Stimulated activated CD4-positive, alpha-beta T cell treated with anti-CD3 and anti-CD28 coated beads, TNF-alpha, amount 100 ng/mL, for 24 hours (primary cell): ENCODE measurements at places on chromosomes 1 and 21.

DNA sequence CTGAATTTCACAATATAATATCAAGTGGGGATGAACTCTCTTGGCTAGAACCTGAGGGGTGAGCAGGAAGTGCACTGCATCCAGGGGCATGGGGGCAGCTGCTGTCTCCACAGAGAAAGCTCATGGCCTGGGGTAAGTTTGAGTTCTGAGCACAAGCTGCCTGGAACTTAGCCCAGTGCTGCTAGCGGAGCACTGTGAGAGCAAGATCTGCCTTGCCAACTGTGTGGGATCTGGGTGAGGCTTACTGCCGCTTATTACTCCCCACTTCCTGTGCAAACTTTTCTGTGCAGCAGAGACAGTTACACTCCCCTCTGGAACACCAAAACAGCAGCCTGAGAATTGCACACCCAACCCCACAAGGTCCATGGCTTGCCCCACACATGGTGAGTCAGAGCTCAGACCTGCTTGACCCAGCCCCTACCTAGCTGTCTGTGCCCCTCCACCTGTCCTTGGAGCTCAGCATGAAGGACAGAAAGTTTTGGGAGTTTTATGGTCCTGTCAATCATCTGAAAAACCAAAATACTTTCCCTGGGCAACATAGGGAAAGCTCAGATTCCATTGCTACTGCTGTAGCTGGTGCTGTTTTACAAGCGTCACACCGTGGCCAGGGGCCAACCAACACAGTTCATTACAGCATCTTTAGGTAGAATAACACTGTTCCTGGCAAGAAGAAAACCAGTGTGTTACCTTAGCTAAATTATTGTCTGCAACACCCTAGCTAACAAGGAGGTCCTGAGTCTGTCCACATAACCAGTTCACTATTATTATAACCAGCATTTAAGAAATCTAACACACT, 762.1 kb upstream of the NEGR1 start:
- DNase-seq, result no peak

GRCh38 chr1:211541278-211541677, 37.7 kb downstream of the SLC30A1 start:
- DNase-seq, result no peak

DNA sequence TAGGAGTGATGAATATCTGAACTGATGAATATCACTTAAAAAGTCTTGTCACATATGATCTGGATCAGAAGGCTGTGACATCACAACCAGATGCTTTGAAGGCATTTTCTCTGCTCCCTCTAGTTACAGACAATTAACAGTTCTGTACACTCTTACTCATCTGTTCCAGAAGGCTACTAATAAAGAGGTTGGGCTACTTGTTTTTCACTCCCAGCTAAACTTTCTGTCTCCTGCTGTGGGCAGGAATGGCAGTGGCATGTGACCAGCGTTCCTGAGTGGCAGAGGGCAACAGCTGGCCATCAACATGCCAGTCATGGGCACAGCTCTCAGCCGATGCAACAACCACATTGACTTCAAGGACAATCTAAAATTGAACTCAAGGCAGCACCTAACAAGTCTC, 66.7 kb downstream of the SLC45A1 start:
- no peak for DNase-seq

DNA sequence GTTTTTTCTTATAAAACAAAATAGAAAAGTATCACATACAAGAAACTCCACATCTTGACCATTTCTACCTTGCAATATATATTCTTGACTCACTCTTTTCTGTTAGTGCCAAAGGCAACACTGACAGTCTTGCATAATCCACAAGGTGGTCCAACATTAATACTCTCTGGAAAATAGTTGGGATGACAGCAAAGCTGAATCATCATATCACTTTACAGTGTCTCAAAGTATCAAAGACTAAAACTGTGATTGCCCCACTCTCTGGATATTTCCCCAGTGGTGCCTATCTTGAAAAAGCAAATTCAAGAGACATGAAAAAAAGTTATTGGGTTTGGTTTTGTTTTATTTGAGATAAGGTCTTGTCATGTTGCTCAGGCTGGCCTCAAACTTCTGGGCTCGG, 14.6 kb upstream of the TGFBR3 start:
- DNase-seq, result no peak

DNA sequence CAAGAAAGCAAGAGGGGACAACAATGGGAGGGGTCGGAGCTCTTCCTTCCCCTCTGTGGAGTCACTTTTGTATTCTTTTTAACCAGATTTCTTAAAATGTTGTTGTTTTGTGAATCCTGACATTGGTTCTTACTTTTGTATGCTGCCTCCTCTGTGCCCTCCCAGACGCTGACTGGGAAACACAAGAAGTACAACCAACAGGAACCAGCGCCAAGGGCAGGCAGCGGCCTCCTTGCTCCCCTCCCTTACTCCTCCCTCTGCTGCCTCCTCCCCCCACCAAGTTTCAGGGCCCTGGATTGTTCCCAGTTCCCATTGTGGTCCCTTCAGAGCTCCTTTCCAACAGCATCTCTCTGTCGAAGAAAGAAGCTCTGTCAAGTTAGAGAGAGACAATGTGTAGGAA, 111.1 kb downstream of the BRINP2 start:
- DNase-seq, result no peak

GRCh38 chr1:92972409-92973129, 11.3 kb upstream of the DIPK1A start:
- DNase-seq, result no peak

DNA sequence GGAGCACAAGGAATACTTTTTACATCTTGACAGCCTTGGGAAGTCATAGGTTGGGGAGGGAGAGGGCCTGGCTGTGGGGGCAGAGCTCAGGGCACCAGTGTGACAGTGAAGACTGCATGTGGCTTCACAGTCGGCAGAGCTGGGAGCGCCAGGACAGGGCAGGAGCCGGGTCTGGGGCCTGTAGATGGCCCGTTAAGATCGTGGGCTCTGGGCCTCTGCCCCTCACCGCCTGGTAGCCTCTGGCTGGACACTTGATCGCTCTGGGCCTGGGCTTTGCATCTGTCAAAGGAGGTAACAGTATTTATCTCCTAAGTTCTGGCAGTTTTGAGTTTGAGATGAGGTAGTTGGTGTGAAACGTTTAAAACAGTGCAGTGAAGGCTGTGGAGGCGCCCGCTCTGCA, 4.8 kb downstream of the SLX9 start:
- no peak for DNase-seq

DNA sequence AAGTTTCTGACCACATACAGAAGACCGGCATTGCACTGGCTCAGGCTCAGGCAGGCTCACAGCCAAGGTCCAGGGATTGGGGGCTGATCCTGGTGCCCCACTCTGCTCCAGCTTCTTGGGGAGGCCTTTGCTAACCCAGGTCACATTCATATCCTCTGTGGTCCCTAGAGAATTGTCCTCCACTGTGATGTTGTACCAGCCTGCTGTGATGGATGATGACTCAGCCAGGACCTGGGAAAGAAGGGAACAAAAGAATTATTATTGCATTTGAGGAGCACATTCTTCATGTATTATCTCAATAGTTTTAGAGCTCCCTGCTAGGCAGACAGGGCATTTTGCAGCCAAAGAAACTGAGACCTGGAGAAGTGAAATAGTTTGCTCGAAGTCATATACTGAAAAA, 114.3 kb upstream of the ETV3 start:
- no peak for DNase-seq

DNA sequence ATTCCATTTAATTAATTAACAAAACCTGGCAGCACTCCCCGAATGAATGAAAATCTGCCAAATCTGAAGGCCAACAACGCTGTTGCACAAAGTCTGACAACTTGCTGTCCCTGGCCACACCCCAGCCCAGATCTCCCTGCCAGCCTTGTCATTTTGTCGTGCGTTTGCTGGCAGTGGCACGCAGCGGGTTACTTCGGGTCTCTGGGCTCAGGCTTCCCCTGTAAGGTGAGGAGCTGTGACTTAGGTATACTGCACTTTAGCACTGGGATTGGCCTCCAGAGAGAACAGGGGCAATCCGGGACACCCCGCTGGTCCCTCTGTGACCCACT, 34.3 kb upstream of the SIM2 start:
- no peak for DNase-seq

DNA sequence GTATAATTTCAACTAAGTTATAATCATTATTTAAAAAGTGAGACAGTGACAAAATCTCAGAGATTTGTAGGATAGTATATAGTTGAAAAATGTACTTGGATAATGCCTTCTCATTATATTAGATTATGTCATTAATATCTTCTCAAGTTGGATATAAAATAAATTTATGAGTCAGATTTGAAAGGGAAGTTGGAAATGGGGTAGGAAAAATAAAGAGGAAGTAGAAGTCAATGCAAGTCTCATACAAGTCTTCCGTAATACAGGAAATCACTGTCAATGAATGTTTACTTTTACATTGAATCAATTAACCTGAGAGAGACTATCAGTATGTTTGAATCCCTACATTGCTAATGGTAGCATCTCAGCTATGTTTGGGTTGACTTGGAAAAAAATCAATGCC, 16.2 kb upstream of the RNPC3 start:
- no peak for DNase-seq

DNA sequence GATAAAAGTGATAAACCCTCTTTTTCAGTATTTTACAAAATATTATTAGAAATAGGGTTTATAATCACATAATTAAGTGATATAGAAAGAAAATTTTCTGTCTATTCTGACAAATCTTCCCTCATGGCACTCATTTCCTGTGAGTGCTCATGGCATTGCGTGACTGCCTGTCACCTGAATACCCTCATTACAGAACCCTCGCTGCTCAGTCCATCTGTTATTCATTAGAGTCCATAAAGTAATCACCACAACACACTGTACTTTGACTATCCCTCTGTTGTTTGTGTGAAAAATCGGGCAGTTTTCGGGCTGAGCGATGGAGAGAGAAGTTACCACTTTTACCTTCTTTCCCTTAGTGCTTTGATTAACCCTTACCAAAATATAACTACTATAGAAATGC, 100.4 kb upstream of the BRINP3 start:
- no peak for DNase-seq

- no peak for DNase-seq
These were observed 20.6 kb upstream of the BCAR3 start for GRCh38 chr1:93702111-93702827.

DNA sequence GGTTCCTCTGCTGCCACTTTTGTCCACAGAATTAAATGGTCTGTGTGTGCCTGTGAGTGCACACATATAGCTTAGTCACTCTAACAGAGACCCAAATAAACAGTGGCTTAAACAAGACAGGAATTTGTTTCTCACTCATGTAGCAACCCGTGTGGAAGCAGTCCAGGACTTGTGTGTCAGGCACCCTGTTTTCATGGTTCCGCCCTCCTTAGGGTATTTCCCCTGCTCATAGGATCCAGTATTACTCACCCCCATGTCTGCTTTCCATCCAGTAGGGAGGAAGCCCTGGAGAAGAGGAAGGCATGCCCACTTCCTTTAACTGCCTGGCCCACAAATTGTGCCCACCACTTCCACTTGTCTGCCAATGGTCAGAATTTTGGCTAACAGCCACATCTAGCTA, 41.3 kb upstream of the TACSTD2 start:
- no peak for DNase-seq

DNA sequence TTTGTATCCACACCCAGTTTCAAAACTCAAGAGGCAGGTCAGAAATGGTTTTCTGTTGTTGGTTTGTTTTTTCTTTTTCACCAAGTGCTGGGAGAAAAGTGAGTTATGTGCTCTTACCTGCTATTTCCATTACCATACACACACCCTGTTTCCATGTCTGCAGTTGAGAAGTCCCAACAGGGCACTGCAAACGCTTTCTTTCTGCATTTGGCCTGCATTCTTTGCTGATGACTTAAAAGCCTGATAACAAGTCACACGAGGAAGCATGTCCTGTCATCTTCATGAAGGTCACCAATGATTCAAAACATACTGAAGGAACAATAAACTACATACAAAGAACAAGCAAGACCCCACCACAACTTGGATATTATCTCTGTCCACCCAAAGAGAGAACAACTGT, 24.8 kb upstream of the KCNE1 start:
- no peak for DNase-seq

- DNase-seq, result no peak
These were observed 107.4 kb upstream of the CASZ1 start for GRCh38 chr1:10903821-10904220.

DNA sequence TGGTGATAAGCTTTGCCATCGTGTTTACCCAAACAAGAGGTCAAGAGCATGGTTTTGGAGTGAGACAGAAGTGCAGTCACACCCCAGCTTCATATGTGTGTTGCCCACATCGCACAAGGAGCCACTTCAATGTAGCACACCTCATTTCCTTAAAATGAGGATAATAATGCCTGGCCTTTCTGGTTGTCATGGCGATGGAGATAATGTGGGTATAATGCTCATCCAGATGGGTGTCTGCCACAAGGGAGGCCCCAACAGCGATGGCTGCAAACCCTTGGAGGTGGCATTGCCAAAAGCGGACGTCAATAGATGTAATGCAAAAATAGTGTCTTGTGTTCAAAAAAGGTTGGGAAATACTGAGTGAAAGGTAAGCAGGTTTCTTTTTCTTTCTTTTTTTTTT, 83.1 kb upstream of the AJAP1 start:
- DNase-seq, result no peak

DNA sequence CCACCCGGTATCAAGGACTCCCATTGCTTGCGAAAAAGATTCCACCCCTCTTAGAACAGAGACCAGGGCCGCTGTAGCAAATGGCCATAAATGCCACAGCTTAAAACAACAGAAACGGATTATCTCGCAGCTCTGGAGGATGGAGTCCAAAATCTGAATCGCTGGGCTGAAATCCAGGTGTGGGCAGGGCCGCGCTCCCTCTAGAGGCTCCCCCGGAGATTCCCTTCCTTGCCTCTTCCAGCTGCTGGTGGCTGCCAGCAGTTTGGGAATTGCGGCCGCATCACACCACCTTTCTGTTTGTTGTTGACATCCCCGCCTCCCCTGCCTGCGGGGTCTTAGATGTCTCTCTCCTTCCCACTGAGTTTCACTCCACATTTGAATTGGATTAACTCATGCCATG, 15.6 kb downstream of the PDE9A start:
- DNase-seq, result no peak

DNA sequence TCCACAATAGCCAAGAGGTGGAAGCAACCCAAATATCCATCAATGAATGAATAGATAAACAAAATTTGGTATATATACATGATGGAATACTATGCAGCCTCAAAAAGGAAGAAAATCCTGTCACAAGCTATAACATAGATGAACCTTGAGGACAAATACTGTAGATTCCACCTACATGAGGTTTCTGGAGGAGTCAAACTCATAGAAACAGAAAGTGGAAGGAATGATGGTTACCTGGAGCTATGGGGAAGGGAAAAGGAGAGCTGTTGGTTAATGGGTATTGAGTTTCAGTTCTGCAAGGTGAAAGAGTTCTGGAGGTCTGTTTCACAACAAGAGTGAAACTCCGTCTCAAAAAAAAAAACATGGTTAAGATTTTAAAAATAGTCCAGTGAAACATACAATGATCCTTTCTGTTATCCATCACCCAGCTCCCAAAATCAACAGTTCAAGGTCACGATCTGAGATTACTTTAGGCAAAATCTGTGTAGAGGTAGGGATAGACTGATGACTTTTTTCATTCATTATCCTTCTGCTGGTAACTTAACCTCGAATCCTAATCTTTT, 80.8 kb upstream of the HNRNPU start:
- DNase-seq, result no peak
